Spleen (tissue), 13 donors: ENCODE measurements at places on chromosomes 1 and 21. TPM values are rescaled to one million over a fixed set of nuclear protein-coding genes. Genes with fewer than 3 reads are reported as not detected.

- DNase-seq: no peak
These were observed 91.9 kb upstream of the CACNA1E start for GRCh38 chr1:181391301-181391900.

GRCh38 chr1:31759298-31760023, 4.7 kb downstream of the ADGRB2 start:
- no peak for DNase-seq

IFNLR1 gene
- 6.2 TPM for total RNA-seq

GRCh38 chr1:238329671-238330070, 438.9 kb upstream of the ZP4 start:
- no peak for DNase-seq

FALEC gene
- total RNA-seq: not detected

DNA sequence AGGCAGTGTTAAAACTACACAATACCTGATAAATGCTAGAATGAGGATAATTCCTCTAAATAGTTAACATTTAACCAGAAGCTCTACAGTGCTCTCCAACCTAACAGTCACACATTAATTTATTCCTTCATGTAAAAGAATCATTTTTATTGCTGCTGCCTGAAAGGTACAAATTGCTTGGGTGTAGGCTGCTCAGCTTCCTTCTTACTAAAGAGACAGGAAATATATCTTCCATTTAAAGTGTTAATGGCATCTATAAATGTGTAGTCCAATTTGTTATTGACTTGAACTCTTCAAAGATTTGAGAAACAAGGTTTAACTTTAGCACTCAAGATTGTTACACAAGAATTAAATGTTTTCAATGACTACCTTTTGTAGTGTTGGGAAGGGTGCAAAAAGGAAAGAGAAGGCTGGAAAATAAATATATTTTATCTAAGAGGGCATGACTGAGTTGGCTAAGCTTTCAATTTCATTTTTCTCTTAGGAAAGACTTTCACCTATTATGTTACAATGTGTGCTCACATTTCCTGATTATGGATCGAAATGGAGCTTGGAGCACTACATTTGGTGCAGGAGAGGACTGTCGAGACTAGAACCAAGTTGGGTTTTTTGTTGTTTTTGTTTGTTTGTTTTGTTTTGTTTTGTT, 105.5 kb upstream of the CACYBP start:
- DNase-seq: no peak

AADACL3 gene
- not detected for total RNA-seq

FAM72B gene
- total RNA-seq: 6.2 TPM

ABCB10 gene
- total RNA-seq: 15.8 TPM

DNA sequence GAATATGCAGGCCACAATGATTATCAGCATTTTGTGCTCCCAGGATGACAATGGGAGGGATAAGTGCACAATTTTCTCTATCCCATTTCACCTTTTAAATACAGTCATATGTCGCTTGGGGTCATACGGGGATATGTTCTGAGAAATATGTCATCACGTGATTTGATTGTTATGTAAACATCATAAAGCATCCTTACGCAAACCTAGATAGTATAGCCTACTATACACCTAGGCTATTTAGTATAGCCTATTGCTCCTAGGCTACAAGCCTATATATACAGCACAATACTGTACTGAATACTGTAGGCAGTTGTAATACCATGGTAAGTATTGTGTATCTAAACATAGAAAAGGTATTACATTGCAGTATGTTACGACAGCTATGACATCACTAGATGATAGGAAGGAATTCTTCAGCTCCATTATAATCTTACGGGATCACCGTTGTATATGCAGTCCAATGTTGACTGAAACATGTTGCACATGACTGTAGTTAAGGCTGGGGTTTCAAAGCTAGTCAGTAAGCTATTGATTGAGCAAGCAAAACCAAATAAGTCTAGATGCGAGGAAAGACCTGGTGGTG, 18.9 kb downstream of the RUSC1 start:
- no peak for DNase-seq

DNA sequence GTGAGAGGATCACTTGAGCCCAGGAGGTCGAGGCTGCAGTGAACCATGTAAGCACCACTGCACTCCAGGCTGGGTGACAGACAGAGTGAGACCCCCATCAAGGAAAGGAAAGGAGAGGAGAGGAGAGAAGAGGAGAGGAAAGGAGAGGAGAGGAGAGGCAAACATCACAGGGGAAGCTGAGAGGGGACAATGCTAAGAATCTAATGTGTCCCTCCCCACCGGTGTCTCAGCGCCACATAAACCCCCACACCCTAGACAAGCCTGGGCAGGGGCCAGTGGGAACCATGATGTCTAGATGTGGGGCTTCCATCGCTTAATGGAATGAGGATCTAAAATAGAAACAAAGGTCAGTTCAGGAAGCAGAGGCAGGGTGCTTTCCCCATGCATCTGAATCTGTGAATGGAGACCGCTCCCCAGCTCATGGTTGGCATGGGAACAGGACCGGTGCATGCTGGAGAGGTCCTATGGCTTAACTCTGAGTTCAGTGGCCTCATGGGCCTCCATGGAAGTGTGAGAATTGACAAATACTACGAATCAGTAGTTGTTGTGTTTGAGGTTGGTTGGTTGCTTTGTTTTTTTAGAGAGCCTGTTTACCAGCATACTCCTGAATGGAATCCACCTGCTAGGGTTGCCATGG, 16.3 kb upstream of the LAPTM5 start:
- no peak for DNase-seq

DNA sequence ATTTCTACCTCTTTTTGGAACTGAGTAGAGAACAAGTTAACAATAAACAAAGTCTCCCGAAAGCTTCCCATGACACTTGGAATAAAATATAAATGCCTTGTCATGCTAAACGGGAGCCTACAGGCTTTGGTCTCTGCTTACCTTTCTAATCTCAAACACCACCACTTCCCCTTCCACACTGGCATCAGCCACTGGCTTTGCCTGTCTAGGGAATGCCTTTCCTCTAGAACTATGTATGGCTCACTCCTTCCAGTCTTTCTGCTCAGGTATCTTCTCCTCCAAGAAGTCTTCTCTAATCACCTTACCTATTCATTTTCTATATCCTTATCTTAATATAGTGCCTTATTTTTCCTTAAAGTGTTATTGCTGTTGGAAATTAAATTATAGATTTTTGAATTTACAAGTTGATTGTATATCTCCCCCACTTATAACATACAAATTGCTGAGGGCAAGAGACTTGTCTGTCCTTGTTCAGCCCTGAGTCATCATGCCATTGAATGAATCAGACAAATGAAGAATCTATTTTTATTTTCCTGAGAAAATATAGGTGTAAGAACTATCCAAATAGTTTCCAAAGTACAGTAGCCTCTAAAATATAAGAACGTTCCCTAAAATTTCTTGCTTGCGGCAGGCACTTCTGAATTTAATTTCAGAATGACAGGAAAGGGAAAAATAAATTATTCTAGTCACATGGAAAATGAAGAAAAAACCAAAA, 119.2 kb downstream of the TM2D1 start:
- DNase-seq: no peak

DNA sequence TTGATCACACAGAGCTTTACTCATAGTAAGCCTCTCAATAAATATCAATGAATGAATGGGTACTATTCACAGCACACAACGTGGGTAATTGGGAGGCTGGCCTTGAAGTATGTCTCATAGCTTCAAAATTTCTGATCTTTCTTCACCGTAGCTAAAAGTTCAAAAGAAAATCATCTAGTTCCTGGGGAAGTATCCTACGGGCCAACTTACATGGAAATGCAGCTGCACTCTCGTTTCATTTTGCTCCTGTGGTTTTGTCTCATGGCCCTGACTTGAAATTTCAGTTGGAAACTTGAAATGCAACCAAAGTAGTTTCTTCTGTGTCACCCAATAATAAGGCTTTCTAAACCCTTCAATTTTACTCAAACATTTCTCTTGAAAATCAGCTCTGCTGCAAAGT, 76.1 kb upstream of the CNIH3 start:
- no peak for DNase-seq

EIF4G3 gene
- total RNA-seq: 65.2 TPM

DNA sequence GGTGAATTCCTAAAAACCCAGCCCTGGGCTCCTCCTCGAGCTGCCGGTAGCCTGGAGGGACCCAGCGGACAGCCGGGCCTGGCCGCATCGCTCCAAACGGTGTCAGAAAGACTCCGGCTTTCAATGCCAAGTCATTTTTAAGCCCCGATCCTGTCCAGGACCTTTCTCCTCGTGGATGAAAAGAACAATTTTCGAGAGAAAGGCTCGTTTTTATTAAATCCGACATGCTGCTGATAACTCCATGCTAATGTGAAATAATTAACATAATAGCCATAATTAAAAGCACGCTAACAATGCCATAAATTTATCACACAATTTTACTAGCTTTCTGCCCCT, 4.6 kb upstream of the FOXD3 start:
- DNase-seq: no peak

CFHR2 gene
- total RNA-seq: not detected

- DNase-seq: no peak
These were observed 48.8 kb upstream of the MAN1A2 start for GRCh38 chr1:117318426-117318825.

PPIAL4G gene
- 0.85 TPM for total RNA-seq

- peak; percentile 44 for DNase-seq
These were observed 79.0 kb downstream of the SYT2 start for GRCh38 chr1:202631076-202631923.

- no peak for DNase-seq
These were observed 1030.0 kb upstream of the TMPRSS15 start for GRCh38 chr21:19433623-19434022.

PLA2G2D gene
- 3.8 TPM for total RNA-seq

- DNase-seq: no peak
These were observed 19.9 kb upstream of the SLC35F3 start for GRCh38 chr1:233884461-233885151.

PLPPR4 gene
- 0.33 TPM for total RNA-seq

ANGPTL3 gene
- not detected for total RNA-seq

DNA sequence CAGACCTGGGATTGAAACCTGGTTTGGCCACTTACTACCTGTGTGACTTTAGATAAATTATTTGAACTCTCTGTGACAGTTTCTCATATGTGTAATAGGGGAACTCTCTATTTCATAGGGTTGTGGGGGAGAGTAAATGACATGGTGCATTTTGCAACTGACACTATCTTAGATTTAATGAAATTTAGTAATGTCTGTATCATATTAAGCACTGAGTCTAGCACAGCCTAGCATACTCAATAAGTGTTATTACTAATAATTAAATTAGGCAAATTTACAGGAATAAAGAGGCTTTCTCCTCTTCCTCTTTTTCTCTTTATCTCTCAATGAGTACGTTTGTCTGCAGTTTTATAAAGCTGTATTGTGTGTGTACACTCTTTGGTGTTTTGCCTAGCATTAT, 80.2 kb upstream of the MACF1 start:
- no peak for DNase-seq

- DNase-seq: no peak
These were observed 42.2 kb upstream of the RALGPS2 start for GRCh38 chr1:178682886-178683285.

DNA sequence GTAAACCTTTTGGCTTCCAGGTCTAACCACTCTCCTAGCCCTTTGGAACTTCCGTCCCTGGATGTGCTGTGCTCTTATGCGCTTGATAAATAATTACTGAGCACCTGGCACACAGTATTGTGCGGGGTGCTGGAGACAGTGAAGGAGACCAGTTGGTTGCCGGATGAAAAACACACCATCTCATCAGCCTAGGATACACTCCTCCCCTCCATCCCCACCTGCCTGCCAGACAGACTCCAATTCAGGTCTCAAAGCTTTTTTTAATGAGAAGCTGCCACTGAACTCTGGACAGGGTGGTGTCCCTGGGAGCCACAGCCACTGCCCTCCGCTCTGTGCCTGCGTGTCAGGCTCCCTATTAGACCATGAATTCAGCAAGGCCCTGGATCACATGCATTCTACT, 9.2 kb downstream of the GNB1 start:
- no peak for DNase-seq

LRRC53 gene
- total RNA-seq: not detected

DNA sequence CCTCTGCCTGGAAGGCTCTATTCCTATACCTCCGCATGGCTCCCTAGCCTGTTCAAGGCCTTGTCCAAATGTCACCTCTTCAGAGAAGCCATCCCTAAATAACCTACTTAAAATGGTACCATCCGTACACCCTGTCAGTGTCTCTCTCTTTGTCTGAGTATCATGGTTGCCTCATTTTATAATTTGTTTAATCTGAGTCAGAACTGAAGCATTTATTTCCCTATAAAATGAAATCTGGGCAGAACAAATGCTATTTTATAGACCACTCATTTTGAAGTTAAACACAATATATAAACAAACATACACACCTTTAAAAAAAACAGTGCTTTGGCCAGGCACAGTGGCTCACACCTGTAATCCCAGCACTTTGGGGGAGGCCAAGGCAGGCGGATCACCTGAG, 30.2 kb downstream of the RERE start:
- DNase-seq: no peak

CDC7 gene
- 10.8 TPM for total RNA-seq

DNA sequence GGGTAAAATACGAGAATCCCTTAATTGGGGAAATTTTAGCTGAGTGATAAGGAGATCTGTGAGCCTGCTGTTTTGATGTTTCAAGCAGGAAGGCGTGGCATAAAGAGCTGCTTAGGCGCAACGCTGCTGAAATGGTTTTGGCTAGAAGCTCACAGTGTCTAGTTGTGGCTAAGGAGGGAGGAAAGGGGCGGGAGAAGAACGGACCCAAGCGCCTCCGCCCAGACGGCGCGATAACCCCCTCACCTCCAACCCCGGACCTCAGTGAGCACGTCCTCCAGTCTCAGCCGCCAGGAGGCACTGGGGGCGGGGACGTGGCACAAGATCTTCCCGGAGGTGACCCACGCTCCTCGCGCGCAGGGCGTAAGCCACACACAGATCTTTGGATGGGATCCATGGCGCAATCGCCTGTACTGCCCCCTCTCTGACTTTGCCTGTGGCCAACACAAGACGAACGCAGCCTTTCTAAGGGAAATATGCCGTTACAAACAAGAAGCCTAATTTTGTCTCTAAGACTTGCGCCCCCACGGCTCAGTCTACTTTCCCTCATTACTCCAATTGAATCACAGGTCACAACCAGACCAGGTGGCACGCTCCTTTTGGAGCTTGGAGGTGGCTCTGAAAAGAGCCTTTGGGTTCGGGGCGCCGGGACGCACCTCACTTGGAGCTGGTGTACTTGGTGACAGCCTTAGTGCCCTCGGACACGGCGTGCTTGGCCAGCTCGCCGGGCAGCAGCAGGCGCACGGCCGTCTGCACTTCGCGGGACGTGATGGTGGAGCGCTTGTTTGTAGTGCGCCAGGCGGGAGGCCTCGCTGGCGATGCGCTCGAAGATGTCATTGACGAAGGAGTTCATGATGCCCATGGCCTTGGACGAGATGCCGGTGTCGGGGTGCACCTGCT, 23.4 kb upstream of the RNF187 start:
- DNase-seq: peak; percentile 83

GRCh38 chr1:202255343-202255742, 61.7 kb downstream of the LGR6 start:
- DNase-seq: peak; percentile 41

DNA sequence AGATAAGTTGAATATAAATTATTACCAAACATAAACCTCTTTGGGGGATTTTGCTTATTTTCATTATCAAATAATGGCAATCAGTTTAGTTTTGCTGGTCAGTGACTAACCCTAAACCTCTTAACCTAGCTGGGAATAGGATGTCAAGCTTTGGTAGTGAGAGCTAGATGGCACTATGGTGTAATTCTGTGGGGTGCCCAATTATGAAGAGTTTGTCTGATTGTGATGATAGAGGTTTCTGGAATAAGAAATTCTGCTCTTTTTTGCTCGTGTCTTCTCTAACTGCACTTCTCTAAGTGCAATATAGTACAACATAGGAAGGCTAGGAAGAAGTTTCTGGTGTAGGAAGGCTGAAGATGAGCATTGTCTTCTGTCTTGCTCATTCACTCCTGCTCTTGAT, 59.8 kb downstream of the XCL1 start:
- DNase-seq: no peak

PLA2G2A gene
- not detected for total RNA-seq
